ENCODE measurements at places on chromosomes 2 and 18.
A peak's percentile ranks its signal among the peaks of the same experiment; 100 is the strongest.

DNA sequence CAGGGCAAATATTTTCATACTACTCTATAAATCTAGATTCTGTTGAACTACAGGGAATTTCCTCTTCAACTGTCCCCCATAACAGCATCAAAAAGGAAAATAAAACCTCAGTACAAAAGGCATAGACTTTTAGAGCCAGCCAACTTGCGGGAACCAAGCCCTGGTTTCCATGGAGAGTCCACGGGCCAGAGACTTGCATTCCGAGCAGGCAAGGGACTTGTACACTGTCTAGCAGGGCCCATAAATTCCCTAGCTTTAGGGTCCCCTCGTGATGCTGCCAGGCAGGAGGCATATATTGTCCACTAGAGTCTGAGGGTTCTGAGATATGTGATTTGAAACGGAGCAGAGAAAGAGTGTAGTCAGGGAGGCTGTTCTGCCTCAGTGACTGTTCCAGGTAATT lies 153.1 kb upstream of the SLC14A2 start:
- DNase-seq: no peak

GRCh38 chr2:147607379-147607778 lies 237.4 kb upstream of the ACVR2A start:
- no peak for DNase-seq

DNA sequence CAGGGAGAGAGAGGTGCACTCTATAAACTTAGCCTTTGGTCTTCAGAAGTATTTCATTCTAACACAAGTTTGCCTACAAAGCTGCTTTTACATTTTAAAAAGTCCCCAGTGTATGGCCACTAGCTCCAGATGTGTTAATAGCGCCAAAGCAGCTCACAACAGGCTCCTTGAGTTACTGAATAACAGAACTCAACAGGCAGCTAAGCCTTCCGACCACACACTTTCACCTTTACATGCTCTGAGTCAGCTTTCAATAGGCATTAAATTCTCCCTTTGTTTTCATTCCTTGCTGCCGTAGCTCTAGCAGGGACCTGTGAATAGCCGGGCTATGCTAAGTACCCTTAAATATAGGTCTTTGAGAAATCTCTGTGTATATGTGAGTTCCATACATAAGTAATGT lies 262.8 kb upstream of the PARD3B start:
- DNase-seq: no peak

DNA sequence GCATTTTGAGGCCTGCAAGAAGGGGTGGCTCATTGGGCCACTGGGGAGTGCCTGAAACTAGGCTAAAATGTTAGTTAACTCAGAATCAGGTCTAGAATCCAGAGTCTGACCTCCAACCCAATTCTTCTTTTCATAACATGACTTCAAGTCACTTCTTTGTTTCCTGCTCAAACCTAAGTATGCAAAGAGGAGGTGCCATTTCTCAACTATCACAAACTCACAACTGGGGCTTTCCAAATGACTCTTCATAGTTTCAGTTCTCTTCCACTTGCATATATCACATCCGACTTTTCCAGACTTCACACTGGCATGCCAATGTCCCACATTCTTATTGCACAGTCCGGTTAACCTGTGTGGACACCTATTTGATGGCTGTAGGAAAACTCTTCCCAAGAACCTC lies 211.6 kb downstream of the TCF4 start:
- peak; percentile 76 for DNase-seq

DNA sequence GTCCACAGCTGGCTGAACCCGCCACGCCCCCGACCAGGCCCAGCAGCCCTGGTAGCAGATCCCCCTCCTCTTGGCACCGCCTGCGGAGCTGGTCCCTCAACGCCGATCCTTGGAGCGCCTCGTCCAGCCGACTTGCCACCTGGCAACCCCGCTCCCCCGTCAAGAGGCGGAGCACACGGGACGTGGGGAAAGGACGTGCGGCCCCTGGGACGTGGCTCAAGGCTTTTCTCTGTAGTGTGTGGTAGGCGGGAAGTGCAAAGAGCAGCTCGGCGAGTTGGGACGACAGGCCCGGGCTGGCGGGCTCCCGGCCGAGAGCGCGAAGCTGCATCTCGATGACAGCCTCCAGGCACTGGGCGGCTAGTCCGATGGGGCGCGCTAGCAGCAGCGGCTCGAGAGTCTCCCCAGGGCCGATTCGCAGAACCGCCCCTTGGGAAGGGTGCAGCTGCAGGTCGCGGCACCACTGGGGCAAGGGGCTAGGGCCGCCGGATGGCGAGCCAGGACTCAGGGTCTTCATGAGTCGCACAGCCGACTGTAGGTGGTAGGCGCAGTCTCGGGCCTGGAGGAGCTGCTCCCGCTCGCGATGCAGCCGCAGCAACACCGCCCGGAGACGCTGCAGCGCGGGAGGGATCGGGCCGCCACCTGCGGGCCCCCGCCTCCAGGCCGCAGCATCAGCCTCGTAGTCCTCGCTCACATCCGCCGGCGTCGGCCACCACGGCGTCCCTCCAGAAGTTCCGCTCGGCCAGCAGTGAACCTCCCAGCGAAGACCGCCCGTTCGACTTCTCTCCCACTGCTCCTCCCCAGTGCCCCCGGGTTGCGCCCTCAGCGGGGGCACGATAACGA lies 617 bp downstream of the CCDC142 start:
- DNase-seq: no peak

DNA sequence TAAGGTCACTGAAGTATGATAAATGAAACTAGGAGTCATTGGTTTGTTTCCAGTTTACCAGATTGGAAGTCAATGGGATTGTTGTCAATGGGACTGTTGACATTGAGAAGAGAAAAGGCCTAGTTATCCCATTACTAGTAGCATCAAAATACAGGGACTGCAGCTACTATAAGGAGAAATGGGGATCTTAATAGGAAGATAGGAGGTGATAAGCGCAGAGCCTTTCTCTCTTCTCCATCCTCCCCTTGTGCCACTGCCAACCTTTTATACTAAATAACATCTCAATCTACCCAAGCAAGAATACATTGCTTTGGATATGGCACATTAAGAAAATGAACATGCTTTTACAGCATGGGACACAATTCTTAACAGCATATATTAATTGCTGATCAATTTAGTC lies 10.5 kb upstream of the BBS5 start:
- no peak for DNase-seq

GRCh38 chr2:73931531-73932500 lies 5.1 kb downstream of the DGUOK start:
- DNase-seq: no peak

GRCh38 chr2:222912117-222912516 lies 51.3 kb downstream of the ACSL3 start:
- DNase-seq: peak; percentile 80

DNA sequence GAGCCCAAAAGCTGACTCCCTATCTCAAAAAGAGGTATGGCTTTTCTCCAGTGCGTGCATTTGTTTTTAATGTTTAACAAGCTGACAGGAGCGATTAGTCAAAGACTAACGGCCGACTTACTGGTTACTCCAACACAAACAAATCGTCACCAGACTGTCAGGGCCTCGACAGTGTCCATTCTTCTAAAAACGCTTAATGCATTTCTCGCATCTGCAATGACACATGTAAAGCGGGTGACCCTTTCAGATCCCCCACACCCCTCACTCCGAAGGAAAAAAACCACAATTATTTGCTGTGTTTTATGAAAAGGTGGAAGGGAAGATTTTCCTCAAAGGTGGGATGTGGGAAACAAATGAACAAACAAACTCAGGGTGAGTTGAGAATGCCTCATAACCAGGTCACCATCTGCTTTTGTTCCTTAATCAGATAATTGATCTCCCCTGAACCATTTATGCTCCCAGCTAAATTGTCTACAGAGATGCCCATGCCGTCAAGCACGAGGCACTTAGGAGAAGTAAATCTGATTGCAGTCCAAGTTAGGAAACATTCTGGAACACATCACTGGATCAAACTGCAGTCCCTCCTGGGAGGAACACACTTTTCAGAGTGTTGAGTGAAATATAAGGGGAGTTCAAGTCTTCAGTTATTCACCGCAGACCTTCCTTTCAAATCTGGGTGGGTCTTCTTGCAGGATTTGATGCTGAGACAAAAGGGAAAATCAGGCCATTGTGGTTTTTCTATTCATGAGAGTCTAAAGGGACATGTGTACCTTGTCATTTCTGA lies 340.8 kb downstream of the CMPK2 start:
- DNase-seq: no peak

DNA sequence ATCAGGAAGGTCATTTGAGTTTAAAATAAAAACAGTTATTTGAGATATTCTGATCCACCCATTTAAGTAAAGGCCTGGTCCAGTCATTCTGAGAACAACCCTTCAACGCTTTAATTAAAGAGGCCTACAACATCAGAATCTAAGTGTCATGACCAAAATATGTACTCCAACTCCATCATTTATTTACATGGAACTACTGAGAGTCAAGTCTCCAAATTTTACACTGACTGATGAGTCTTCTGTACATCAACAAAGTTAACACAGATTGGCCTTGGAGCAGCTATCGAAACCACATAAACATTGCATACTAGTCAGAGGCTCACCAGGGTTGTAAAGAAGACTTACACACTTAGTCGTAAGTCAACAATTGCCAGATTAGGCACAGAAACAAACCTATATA lies 37.1 kb downstream of the PIEZO2 start:
- DNase-seq: no peak

DNA sequence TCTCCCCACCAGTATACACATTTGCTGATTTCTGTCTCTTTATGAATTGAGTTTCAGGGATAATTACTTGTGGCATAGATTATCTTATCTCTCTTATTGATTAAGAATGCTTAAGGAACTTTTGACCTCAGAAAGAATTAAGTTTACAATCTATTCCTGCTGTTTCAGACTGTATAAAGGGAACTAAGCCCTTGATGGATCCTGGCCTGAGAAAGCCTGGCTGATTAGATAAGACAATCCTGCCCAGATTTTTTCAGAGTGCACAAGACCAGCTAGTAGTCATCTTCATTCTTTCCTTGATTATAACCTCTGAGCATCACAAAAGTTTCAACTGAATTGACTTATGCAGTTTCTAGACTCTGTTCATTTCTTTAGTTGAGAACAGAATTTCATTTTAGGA lies 22.7 kb upstream of the TFPI start:
- DNase-seq: no peak

DNA sequence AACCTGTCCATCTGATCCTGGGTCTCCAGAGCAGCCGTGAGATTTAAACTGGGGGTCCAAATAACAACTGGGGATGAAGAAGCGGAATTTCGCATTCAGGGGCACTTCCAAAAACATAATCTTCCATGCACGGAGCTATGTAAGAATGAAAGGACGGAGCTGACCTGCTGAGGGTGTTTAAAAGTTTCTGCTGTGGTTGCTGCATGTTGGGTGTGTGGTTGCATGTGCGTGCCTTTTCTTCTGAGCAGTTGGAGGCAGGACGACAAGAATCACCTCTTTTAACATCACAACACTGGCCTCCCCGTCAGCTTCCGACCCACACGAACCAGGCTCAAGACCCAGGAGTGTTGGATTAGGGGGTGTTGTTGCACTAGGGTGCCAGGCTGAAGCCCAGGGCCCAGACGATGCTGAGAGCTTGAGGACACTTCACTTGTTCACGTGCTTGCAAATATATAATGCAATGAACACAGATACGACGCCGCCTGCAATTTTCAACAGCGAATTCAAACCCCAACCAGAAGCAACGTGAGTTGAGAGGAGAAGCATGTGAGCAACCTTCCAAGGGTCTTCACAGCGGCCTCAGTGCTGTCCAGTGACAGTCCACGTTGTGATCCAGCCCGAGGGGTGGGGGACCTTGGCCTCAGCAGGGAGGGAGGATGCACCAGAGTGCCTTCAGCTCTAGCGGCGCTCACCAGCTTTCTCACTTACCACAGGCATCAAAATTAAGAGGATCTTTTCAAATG lies 76.0 kb upstream of the SALL3 start:
- no peak for DNase-seq

DNA sequence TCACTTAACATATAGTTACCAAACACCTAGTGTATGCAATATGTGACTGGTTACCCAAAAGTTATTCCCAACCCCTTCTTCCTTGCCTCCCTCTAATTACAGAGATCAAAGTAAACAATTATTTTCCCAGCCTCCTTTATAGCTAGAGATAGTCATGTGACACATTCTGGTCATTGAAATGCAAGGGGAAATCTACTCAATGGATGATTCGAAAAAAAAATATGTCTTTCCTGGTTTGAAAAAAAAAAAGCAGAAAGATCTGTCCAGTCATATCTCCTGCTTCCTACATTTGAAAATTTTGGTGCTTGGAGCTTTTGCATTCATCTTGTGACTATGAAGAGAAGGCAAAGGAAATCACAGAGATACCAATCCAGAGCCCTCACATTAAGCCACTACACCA lies 27.6 kb upstream of the UGP2 start:
- no peak for DNase-seq

DNA sequence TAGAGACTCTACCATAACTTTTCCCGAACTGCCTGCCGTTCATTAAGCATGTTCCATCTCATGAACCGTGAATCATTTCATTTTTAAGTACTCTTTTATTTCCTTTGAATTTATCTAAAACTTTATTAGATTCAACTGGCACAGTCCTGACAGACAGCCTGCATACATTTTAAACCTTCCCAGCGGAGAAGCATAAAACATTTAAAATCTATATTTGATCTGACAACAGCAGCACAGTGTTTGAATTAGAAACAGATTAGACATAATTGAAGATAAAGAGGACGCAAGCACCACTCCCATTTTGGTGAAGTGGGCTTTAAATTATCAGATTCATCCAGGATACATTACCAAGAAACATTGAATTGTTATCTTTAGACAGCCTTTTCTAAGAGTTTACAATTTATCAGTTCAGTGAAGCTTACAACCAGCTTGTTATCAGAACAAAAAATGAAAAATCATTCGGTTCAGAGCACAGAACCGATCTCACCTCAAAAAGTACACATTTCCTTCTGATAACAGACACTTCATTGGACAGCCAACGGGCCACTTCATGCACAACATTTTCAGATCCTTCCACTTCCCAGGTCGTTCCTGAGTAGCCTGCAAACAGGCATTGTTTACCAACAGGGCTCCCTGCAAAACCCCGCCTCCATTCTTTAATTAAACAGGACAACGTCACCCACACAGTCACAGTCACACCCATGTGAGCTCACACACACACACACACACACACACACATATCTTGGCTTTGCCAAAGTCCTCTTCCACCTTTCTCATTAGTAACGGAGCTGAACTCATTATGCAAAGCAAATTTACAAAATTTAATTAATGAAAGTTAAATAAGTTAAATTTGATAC lies 171.2 kb downstream of the SP3 start:
- DNase-seq: no peak

DNA sequence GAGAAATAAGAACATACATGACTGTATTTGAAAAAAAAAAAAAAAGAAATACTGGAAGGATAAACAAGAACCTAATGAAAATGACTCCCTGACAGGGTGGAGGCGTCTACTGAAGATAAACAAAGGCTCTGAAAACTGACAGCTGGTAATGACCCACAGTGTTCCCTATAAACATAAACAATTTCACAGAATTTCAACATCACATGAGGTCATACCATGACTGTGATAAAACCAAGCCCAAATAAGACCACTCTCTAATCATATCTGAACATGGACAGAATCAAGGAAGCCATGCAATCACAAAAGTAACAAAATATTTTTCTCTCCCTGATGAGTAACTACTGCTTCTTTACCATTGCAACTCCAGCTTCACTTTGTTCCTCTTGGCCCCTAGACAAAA lies 159.3 kb downstream of the FAM124B start:
- DNase-seq: no peak

- no peak for DNase-seq
These were observed 1200.9 kb downstream of the DSC3 start for GRCh38 chr18:29841631-29842030.

GRCh38 chr2:122412360-122412759 lies 656.9 kb downstream of the TSN start:
- no peak for DNase-seq

- no peak for DNase-seq
These were observed 33.8 kb downstream of the LCLAT1 start for GRCh38 chr2:30480703-30481322.
